Activated naive CD8-positive, alpha-beta T cell treated with anti-CD3 and anti-CD28 coated beads, Interleukin-2, amount 10 ng/mL, durations not matched to agents 7 days and 5 days (primary cell): ENCODE measurements at places on chromosomes 2 and 18. TPM values are rescaled to one million over a fixed set of nuclear protein-coding genes. Genes with fewer than 3 reads are reported as not detected.

Gene HRH4
- 0.23 TPM for total RNA-seq

GRCh38 chr2:23709311-23709710, 217.6 kb downstream of the ATAD2B start:
- H3K4me3 ChIP-seq = no peak overlapping the region
- no peaks in the 10 kb centered on the region for H3K4me1 ChIP-seq
- no peaks in the 10 kb centered on the region for H3K27me3 ChIP-seq
- no peak overlapping the region for H3K27ac ChIP-seq

GRCh38 chr2:160014227-160014626, 48.2 kb downstream of the PLA2R1 start:
- no peaks in the 10 kb centered on the region for H3K36me3 ChIP-seq
- peaks cover 21% of the 10 kb centered on the region for H3K27me3 ChIP-seq
- DNase-seq = no peak
- H3K4me3 ChIP-seq = no peak overlapping the region
- no peak overlapping the region for H3K27ac ChIP-seq

GRCh38 chr18:35671966-35672603, 90.5 kb downstream of the GALNT1 start:
- H3K27ac ChIP-seq = no peak overlapping the region
- H3K4me1 ChIP-seq = no peaks in the 10 kb centered on the region
- H3K36me3 ChIP-seq = peaks cover 11% of the 10 kb centered on the region
- no peak overlapping the region for H3K4me3 ChIP-seq
- H3K27me3 ChIP-seq = no peaks in the 10 kb centered on the region
- no peak for DNase-seq

Gene CTAGE1
- not detected for total RNA-seq
